ENCODE measurements at places on chromosomes 3 and 15. TPM values are rescaled to one million over a fixed set of nuclear protein-coding genes. Genes with fewer than 3 reads are reported as not detected.

SLC12A8 gene
- total RNA-seq = under 0.01 TPM

LRCH3 gene
- total RNA-seq = 34.5 TPM

CMTM7 gene
- total RNA-seq = 23.4 TPM

ABHD10 gene
- total RNA-seq = 29.6 TPM

TRANK1 gene
- total RNA-seq = 43.9 TPM

TMED3 gene
- total RNA-seq = 131 TPM

GRCh38 chr3:5426094-5426883, 238.8 kb downstream of the EDEM1 start:
- DNase-seq = peak; percentile 85

DNA sequence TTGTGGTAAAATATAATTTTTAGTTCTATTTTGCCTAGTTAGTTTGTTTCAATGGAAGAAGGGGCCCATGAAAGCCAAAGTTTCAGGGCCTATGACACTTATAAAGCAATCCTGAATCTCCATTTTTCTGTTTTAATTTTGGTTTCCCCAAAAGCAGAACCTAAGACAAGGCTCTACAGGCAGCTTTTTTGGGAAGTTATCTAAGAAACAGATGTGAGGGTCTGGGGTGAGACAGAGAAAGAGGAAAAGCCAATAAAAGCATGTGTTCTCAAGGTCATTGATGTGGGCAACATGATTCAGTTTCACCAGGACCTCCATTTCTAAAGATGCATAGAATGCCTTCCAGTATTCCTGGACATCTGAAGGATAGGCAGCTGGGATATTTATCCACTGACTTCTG, 598.5 kb downstream of the PDCD6IP start:
- DNase-seq = no peak

GRCh38 chr15:74541494-74542165, 610 bp downstream of the ARID3B start:
- peak; percentile 24 for DNase-seq

- DNase-seq = no peak
Measured at GRCh38 chr15:58380280-58380945, 51.4 kb upstream of the LIPC start.

- no peak for DNase-seq
Measured at GRCh38 chr3:128547368-128547987, 54.5 kb upstream of the GATA2 start.

- no peak for DNase-seq
Measured at GRCh38 chr15:96213896-96214295, 116.6 kb upstream of the NR2F2 start.

DNA sequence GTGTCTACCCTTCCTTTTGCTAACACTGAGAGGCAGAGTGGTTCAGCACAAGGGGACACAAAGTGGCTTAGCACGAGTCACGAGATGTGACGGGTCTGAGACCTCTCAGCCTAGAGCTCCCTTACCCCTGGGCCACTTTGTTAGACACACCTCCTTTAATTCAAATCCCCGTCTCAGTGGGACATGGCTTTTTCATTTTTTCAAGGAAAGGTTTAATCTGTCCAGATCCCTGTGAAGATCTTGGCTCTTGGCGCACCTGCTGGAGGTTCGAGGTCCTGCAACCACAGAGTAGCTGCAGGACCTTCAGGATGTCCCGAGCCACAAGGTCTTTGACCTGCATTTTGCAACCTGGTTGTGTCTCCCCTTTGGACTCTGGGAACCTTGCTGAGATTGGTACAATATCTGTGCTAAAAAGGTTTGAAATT, 52.0 kb downstream of the LPP start:
- DNase-seq = no peak

- DNase-seq = peak; percentile 7
Measured at GRCh38 chr15:95972041-95972553, 358.4 kb upstream of the NR2F2 start.

- DNase-seq = no peak
Measured at GRCh38 chr3:149535333-149535685, 60.8 kb downstream of the TM4SF4 start.

GRCh38 chr3:184781801-184782200, 30.2 kb upstream of the VPS8 start:
- DNase-seq = no peak

DNA sequence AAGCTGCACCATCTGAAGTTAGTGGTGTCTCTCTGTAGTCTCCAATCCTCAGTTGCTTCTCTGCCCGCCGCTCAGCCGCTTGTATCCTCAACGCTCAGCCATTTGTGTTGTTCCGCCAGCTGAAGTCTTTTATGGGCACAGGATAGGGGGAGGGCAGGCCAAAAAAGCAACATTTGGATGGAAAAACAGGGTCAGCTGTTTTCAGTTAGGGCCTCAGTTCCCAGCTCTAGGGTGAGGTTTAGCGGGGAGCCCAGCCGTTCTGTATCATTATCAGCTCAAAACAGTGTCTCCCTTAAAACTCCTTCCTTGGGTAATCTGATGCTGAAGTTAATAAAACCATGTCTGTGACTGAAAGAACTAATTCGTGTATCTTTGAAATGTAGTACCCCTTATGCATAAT, 329.5 kb upstream of the AZI2 start:
- no peak for DNase-seq

DNA sequence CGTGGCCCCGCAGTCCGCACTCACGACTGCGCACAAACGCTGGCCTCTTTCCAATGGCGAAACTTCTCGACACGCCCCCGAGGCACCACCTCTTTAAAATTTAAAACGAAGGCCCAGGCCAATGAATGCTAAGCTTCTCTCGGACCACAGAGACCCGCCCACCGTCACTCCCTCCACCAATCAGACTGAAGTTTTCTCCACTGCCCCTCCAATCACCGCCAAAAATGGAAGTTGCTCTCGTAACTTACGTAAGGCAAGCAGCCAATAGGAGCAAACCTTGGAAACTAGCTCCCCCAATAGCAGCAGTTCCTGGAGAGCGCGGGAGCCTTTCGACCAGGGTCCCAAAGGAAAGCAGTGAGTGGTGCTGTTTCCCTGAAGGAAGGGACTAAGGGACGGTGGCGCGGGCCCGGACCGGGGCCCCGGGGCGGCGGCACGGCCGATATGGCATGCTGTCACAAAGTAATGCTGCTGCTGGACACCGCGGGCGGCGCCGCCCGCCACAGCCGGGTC, at the start of gene TICRR:
TSS of gene TICRR (plus strand) at position 324 of the 510 bp plus-strand sequence. CDS start at position 442, 118 bp downstream.
- peak; percentile 83 for DNase-seq

- DNase-seq = no peak
Measured at GRCh38 chr3:31275583-31275982, 257.1 kb upstream of the STT3B start.

- DNase-seq = peak; percentile 14
Measured at GRCh38 chr15:48962662-48963523, 826 bp downstream of the SHC4 start.

- DNase-seq = no peak
Measured at GRCh38 chr15:36688310-36689011, 109.0 kb downstream of the CDIN1 start.

- DNase-seq = no peak
Measured at GRCh38 chr15:61076598-61077170, 152.4 kb downstream of the RORA start.

DNA sequence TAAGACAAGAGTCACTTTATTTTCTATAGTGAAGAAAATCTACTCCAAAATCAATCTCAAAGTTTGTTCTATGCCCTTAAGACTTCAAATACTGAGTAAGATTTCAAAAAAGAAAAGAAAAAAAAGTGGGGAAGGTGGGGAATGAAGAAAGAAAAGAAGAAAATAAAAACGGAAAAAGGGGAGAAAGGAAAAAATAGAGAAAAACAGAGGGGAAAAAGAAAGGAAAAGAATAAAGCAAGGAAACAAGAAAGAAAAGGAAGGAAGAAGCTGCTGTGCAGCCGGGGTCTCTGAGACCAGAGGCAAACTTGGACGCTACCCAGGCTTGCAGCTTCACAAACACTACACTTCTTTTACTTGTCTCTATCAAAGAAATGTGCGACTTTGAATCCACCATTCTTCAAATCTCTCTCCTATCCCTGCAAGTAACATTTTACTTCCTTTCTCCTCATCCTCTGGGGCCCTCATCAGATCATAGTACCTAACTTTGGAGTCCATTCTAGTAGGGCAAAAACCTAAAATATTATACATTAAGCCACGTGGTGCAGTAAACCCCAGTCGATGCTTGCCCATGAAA, 279.8 kb downstream of the FOXP1 start:
- DNase-seq = no peak

DNA sequence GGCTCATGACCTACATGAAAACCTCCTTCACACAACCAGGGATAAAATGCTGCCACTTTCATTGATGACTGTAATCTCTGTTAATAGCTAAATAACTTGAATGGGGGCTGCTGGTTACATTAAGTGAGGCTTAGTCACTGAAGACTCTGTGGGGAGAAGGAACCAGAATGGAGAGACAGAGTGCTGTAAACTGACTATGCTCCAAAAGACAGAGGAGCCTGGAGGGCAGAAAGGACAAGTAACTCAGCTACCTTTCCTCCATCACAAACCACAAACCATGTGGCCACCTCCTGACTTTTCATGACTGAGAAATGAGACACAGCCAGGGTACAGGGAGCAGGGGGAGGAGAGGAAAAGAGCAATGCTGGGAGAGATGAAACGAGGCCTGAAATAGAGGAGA, 97.1 kb upstream of the TRIM42 start:
- DNase-seq = no peak

- DNase-seq = no peak
Measured at GRCh38 chr15:62737551-62737950, 305.0 kb upstream of the TPM1 start.

- no peak for DNase-seq
Measured at GRCh38 chr3:125313060-125313635, 62.0 kb downstream of the ZNF148 start.

- no peak for DNase-seq
Measured at GRCh38 chr3:168094580-168094876, 1.2 kb downstream of the GOLIM4 start.

DNA sequence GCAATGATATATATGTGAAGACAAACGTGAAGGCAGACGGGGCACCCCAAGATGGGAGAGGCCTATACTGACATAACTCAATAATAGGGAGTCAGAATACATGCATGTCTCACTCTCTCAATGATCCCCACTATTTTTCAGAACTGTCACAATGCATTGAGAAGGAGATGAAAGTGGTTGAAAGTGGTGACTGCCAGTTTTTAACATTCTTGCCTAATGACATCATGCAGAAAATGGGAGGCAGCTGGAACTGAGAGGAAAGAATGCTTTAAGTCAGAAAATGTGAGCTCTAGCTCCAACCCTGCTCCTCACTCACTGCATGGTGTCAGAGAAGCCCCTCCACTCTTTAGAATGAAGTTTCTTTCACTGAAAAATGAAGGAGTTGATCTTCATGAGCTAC, 55.3 kb upstream of the P2RY1 start:
- no peak for DNase-seq

DNA sequence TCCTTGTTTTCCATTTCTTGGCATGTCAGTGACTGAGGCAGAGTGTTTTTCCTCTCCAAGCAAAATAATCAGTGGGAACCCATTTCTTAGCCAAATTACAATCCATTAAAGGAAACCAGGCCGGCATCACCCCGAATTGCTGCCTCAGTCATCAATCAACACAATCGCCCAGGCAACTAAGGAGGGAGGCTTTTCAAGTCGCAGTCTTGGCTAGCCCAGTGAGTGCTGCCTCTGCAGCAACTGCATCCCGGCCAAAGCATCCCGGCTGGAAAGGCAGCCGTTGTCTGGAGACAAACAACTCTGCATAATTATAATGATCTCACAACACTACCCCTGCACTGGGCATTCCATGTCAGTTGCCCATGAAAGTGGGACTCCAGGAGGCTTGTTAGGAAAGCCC, 213.5 kb upstream of the PRICKLE2 start:
- DNase-seq = no peak

GRCh38 chr3:36681867-36682266, 82.5 kb downstream of the DCLK3 start:
- no peak for DNase-seq

Data from hematopoietic multipotent progenitor cell (in vitro differentiated cells).